ENCODE measurements at places on chromosomes 12 and 14.

DNA sequence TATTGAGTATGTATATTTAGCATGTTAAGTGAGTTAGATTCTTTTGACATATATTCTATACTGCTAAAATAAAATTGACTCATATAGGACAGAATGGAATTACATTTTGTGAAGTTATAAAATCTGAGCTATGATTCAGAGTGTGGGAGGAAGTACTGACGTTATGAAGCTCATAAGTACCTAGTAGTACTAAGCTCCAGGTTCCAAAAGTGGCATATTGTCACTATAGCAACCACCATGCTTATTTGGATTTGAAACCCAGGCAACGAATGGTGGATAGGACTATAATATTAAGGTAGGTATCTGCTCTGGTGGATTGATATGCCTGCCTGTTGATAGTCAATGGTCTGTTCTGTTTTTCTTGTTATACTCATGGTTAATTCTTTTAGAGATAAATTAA lies 2.2 kb upstream of the FBXO33 start:
- DNase-seq = no peak

DNA sequence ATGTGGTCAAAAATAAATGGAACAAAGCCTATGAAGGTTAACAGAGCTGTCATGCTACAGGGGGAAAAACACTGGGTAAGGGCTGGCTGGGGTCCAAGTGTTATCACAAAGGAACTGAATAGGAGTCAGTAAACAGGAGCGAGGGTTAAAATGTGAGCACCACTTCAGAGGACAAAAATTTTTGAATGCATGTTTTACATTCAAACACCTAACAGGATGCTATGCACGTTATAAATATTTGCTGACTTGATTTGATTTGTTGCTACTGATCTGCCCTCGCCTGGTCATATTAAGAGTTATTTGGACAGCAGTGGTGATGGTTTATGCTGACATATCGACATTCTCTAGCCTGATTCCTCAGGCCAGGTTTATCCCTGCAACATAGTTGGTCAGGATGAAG lies 7.4 kb upstream of the KTN1 start:
- DNase-seq = no peak

- no peak for DNase-seq
These were observed 36.8 kb downstream of the SH2B3 start for GRCh38 chr12:111442301-111443045.

DNA sequence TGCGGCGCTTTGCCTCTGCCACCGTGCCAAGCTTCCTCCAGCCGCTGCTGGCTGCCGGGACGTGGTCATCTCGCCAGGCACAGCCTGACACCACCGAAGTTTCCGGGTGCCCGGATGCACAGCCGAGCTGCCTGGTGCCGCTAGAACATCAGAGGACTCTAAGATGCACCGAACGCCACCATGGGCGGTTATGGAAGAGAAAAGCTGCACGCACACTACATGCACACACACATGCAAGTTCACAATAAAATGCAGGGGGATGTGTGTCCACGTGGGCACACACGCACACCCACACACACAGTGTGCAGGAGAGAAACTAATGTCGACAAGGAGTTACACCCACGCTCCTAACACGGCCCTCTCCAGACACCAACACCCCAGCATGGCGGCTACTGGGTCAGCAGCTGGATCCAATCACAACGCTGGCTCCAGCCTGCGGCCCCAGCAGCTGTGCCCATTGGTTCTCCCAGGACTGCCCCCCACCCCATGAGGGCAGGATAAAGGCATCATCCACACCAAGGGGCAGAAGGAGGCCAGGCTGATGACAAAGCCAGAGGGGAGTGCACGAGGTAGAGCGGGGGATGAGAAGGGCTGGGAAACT lies 82.7 kb downstream of the BCL11B start:
- DNase-seq = peak; percentile 68

GRCh38 chr14:53192052-53192760 lies 39.1 kb upstream of the DDHD1 start:
- no peak for DNase-seq

DNA sequence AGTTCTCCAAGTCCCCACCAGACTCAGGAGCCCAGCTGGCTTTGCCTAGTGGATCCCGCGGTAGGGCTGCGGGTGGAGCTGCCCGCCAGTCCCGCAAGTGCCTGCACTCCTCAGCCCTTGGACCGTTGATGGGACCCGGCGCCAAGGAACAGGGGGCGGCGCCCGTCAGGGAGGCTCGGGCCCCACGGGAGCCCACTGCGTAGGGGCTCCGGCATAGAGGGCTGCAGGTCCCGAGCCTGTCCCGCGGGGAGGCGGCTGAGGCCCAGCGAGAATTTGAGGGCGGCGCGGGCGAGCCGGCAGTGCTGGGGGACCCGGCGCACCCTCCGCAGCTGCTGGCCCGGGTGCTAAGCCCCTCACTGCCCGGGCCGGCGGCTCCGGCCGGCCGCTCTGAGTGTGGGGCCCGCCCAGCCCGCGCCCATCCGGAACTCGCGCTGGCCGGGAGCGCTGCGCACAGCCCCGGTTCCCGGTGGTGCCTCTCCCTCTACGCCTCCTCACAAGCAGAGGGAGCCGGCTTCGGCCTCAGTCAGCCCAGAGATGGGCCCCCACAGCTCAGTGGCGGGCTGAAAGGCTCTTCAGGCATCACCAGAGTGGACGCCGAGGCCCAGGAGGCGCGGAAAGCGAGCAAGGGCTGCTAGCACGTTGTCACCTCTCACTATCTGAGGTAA lies 452.4 kb upstream of the LRFN5 start:
- DNase-seq = no peak

DNA sequence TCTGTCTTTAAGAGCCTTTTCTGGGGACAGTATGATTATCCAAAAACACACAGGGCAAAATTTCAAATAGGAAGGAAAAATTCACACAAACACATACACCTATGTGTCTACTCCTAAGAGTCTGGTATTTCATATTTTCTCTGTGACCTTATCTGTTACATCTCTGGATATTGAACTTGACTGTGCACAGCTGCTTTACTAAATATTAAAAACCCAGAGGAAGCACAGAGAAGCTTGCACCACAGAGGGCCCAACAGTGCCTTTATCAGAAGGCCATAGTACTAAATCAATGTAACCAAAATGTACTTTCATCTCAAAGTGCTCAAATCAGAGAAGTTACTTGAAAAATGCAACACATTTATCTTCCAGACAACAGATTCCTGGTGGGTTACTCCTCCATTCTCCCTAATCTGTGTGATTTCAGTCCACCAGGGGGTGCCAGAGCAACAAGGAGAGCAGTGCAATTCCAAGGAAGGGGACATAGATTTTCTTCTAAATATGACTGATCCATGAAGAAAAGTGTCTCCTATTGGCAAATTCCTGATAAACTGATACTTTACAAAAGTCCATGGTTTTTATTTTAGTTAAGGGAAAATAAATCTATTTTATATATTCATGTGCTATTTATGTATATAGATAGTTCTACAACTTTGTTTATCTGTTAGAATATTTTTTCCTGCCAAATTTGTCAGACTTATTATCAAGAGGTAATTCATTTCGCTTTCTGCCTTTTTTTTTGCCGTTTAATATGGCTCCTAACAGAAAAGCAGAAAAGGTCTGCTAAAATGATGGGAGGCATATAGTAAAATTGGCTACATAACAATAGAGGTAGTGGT lies 617.6 kb downstream of the LRFN5 start:
- peak; percentile 6 for DNase-seq

GRCh38 chr14:95312311-95312710 lies 7.4 kb downstream of the CLMN start:
- DNase-seq = no peak

DNA sequence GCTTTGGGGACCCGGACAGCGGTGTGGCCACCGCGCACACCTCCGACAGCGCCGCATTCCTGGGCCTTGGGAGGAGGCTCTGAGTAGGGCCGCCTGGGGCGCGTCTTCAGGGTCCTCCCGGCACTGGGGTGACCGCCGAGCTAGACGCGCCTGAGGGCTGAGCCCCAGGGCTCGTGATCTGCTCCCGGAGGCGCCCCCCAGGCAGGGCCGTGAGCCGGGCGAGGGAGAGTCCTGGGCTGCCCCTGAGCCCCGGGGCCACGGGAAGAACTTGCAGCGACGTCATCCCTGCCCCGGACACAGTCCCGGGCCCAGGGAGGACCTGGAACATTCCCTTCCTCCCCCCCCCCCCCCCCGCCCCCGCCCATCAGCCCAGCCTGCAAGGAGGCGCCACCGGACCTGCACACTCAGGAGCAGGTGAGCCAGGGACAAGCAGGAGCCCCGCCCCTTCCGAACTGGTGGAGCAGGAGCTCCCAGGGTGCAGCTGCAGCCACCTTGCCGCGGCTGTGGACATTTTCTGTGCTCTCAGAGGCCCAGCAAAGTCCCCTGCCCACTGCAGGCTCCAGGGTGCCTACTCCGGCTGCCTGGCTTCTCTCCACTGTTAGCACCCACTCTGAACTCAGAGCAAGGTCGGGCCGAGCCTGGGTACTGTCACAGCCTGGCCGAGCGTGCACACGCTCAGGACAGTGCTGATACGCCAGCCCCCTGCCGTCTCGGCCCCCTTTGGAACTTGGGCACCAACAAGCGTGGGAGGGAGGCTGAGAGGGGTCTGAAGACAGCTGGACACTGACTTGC lies 50.7 kb downstream of the A2M start:
- peak; percentile 18 for DNase-seq

GRCh38 chr14:77682158-77682553 lies 25.7 kb downstream of the ALKBH1 start:
- no peak for DNase-seq

DNA sequence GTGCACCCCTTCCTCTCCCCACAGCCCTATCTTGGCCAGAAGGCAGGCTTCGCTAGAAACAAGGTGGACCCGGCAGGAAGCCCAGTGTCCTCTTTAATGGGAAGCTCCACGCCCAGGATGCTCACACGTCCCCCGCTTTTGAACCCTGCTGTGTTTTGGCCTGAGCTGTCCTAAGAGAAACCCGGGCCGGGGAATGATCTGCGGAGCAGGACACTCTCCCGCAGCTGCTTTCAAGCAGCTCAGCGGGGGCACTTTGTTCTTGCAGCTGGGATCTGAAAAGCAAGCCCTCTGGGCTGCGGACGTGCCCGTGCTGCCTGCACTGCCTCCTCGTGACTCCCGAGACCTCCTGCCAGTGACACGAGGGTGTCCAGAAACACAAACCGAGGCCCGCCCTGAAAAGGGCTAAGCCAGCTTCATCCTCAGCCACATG lies 30.0 kb downstream of the SCARB1 start:
- no peak for DNase-seq

DNA sequence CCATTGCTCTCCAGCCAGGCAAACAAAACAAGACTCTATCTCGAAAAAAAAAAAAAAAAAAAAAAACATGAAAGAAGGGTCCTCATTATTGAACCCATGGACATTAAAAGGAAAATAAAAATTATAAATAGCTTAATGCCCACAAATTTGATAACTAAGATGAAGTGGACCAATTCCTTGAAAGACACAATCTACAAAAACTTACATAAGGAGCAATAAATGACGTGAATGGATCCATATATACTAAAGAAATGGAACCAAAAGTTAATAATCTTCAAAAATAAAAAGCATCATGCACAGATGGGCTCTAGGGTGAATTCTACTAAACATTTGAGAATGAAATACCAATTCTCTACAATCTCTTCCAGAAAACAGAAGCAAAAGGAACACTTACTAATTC lies 47.7 kb upstream of the AP4S1 start:
- DNase-seq = no peak

DNA sequence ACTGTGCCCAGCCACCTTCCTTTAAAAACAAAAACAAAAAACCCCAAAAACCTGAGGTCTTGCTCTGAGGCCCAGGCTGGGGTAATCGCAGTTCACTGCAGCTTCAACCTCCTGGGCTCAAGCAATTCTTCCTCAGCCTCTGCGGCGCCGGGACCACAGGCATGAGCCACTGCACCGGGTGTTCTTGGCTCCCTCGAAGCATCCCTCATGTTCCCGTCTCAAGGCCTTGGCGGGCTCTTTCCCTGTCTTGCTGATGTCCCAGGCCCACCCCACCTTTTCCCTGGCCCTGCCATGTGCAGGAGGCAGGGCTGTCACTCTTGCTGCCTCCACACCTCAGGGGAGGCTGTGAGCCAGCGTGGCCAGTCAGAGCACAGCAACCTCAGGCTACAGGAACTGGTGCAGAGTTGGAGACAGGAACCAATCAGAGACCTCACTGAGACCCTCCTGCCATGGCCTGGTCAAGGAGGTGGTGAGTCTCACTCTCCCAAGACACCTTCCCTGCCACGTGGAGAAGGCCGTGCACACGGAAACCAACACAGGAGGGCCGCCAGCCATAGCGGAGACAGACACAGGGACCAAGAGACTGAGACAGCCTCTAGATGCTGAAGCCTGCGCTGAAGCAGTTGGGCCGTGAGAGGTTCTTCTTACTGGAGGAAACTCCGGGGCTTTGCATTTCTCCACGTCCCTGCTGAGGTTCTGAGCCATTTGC lies 6.0 kb upstream of the AMN start:
- no peak for DNase-seq

GRCh38 chr12:1927051-1927680 lies 8.7 kb upstream of the CACNA2D4 start:
- no peak for DNase-seq

DNA sequence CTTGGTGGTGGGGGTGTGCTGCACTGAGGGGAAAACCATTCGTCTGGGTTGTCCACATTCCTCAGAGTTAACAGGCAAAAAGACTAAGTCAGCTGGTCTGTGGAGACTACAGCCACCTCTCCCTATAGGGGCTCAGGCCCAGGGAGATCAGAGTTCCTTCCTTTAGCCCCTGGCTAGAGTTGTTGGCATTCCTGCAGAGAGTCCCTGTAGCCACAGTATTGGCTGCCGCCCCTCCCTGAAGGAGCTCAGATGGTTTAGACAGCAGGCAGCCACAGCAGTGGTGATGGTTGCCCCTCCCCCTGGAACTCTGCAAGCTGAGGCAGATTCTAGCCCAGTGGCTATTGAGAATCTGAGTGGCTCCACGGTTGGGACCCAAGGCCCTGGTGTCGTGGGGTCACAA lies 1072.5 kb upstream of the ATXN7L3B start:
- no peak for DNase-seq

DNA sequence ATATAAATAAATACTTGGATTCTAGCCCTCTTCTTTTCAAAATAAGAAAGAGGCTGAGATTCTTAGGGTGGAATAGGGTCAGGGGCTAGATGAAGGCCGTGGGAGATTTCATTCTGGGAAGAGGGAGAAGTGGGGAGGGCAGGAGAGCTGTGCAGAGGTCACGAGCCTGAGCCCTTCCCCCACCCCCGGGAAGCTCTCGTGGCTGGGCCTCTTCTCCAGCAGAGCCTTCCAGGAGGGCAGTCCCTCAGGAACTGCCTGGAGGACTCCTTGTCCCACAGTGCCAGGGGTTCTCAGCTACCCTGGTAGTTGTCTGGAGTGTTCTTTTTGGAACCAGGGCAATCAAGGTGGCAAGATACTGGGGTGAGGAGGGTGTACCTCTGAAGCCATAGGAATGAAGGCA lies 94.0 kb downstream of the ESR2 start:
- no peak for DNase-seq

- no peak for DNase-seq
These were observed 63.3 kb downstream of the EP400 start for GRCh38 chr12:132012919-132013568.

- no peak for DNase-seq
These were observed 80.0 kb downstream of the BTG1 start for GRCh38 chr12:92065639-92066038.

- no peak for DNase-seq
These were observed 98.2 kb downstream of the BTG1 start for GRCh38 chr12:92047393-92047826.

All from activated naive CD8-positive, alpha-beta T cell treated with anti-CD3 and anti-CD28 coated beads for 36 hours (primary cell).